ENCODE measurements at places on chromosomes 3 and 15.

DNA sequence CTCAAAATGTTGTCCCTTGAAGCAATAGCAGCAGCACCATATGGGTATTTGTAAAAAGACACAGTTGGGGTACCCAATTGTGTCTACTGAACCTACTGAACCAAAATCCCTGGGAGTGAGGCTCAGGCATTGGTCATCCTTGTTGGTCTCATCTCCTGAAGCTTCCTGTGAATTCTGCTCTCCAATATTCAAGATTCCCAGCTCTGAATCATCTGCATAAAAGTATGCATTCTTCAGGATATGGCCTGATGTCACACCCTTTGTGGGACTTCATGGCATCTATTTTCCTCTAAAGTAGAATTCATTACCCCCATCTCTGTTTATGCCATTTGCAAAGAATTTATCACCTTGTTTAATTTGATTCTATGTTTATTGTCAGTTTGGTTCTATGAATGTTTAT lies 13.3 kb upstream of the PTX3 start:
- no peak for DNase-seq

DNA sequence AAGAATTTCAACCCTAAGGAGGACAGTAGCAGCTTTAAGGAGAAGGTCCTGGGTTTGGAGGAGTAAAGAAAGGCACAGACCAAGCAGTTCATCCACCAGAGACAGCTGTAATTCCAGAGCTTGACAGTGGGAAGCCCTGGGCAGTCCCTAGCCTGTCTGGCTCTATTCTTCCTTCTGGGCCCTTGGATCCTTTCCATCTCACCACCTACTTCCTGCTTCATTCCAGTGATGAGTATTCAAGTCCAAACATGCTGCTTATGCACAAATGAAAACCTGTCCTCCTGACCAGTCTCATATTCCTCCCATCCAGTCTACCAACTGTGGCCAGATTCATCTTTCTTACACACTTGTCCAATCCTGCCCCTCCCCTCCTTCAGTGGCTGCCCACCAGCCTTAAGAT lies 171.4 kb downstream of the CNTN3 start:
- DNase-seq, result no peak

DNA sequence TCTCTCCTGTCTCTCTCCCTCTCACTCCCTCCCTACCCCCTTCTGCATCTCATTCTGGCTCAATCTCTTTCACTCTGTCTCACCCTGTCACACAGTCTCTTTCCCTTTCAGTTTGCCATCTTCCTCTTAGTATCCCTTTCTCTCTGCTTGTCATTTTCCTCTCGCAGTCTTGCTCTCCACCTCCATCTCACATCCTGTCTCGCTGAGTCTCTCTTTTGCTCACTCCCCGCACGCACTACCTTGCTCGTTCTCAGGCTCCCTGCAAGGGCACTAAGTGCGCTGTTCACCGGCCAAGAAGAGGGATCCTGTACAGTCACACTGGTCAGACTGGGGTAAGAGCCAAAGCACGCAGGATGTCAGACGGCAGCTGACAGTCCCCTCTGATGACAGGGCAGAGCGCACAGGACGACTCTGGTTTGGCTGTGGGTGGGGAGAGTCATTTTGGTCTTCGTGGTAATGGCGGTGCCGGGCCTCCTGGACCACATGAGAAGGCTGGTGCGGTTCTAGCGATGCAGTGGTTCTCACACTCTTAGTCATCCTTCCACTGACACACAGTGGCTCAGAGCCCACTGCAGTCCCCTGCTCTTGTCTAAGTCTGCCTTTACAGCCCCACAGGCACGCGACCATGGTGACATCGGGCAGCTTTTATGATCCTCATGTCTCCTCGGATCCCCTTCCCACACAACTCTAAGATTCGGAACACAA lies 356.8 kb downstream of the FOXP1 start:
- peak; percentile 97 for DNase-seq

DNA sequence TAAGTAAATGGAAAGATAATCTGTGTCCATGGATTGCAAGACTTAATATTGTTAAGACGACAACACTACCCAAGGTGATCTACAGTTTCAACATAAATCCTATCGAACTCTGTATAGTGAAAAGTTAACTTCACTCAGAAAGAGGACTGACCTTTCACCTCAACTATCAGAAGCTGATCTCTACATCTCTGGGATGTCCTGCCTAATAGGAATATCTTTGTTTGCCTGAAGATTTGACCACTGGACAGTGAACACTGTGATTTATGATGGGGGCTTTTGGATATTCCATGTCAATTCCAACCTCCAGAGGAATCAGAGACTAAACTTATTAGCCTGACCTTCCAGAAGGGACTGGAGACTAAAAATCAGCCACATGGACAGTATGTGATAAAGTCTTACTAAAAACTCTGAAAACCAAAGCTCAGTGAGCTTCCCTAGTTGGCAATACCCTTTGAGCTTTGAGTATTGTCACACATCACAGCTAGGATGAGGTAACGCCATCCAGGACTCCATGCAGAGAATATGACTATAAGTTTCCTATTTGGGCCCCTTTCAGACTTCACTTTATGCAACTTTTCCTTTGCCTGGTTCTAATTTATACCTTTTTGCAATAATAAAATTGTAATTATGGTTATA lies 164.9 kb upstream of the SETMAR start:
- no peak for DNase-seq

DNA sequence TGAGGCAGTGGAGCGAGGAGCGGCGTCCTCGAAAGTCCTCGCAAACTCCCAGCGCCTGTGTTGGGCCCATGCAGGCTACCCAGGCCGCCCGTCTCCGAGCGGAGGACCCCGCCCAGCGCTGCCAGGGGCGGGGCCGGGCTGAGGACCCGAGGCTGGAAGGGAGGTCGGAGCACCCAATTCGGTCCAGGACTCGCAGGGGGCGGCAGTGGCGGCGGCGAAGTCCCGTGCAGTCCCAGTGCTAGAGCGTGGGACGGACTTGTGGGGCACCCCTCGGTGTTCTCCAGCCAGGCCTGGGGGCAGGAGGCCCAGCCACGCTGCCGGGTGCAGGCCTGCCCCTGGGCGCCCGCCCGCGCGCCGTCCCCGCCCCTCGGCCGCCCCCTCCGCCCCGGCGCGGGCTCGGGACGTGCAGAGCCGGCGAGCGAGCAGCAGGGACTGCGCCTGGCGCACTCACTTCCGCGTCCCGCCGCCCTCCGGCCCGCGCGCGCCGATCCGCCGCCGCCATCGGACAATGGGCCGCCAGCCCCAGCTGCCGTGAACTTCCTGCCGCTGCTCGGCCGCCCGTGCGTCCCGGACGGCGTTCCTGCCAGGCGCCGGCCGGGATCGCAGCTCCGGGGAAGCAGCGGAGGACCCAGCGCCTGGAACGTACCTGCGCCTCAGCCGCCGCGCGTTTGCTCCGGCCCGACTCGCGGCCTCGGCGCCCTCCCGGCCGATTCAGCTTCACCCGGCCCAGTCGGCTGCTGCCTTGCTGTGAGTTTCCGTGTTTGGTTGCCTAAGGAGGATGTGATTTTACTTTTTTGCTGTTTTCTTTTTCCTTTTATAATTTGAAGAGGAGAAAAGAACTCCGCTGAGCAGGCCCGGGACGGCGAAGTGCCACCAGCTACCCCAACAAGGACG lies 596 bp upstream of the LIMD1 start:
- peak; percentile 73 for DNase-seq

DNA sequence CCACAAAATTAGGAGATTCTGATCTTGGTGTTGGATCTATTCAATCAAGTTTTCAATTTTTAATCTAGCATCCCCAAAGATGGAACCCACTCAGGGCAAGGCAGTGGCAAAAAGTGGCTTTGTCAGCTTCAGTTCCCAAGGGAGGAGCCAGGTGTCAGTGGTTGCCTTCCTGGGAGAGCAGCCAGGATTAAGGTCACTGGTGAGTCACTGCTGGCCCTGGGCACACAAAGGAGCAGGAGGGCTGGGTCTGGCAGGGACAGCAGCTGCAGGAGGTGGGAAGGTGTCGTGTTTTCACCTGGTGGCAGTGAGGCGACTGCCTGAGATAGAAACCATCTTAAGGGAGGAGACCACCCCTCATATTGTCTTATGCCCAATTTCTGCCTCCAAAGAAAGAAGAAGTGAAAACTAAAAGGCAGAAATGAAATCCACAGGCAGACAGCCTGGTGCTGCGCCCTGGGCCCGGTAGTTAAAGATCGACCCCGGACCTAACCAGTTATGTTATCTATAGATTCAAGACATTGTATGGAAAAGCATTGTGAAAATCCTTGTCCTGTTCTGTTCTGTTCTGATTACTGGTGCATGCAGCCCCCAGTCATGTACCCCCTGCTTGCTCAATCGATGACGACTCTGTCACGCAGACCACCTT lies 5.9 kb upstream of the KLHL25 start:
- no peak for DNase-seq

Data from activated CD4-positive, alpha-beta T cell treated with anti-CD3 and anti-CD28 coated beads, Interleukin-2, amount 50 U/mL, for 16 hours (primary cell).